Activated T-cell treated with anti-CD3 and anti-CD28 coated beads, Interleukin-2, amount 50 U/mL, for 72 hours (primary cell): ENCODE measurements at places on chromosomes 7 and 10.
A peak's percentile ranks its signal among the peaks of the same experiment; 100 is the strongest.

DNA sequence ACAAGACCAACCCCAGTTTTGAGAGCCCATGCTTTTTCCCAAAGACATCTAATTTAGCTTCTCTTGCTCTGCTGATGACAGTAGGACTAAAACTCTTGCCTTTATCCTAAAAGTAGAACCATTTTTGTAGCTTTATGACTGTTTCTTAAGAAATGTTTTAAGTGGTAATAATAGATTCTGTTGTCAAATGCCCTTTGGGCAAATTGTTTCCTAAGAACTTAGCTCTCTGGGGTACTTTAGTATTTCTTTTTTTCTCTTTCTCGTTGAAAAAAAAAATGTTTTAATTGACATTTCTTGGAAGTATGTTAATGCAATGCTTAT lies 157.4 kb downstream of the ARID5B start:
- no peak for DNase-seq

GRCh38 chr10:87646935-87647334 lies 12.7 kb upstream of the PAPSS2 start:
- DNase-seq = peak; percentile 19

DNA sequence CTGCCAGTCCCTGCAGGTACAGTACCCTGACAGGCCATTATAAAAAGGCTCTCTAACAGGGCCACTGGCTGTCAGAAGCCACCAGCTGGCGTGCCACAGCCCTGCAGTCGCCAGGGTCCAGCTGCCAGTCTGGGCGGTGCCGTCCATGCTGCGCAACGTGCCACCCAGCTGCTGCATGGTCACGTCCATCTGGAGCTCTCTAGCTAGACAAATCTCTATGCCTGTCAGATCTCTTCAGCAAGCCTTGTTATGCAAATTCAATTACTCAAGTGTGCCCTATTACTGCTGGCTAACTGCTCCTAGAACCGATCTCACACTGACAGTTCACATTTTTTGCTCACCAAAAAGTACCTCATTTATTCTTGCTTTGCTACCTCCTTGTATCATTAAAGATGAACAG lies 75.9 kb downstream of the HIBADH start:
- DNase-seq = no peak

DNA sequence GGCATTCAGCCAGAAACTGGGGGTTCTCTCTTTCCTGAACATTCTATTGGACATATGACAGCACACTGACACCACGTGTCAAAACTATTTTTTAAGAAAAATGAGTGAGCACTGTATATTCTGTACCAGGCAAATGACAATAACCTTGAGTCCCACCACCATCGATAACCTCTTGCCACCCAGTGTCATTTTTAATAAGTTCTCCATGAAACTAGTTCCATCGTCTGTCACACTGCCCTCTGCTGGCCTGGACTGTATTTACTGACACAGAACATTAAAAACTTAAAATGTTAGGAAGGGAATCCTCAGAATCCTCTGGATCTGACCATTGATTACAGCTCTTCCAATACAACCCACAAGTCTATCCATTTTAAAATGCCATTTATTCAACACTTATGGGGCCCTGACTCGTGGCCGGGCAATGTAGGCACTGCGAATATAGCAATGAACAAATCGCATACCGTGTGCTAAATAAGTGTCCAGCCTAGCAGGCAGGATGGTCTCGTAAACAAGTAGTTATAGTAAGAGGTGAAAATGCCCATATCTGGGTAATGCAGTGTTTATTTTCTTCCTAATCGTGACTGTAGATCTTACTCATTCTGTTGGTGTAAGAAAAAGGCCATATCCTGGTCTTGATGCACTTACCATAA lies 35.9 kb upstream of the CACNB2 start:
- DNase-seq = peak; percentile 34

GRCh38 chr10:88896994-88897853 lies 17.2 kb downstream of the STAMBPL1 start:
- peak; percentile 44 for DNase-seq

GRCh38 chr10:48288661-48289060 lies 14.2 kb upstream of the FRMPD2 start:
- DNase-seq = no peak
